ENCODE measurements at places on chromosomes 13 and 19.

DNA sequence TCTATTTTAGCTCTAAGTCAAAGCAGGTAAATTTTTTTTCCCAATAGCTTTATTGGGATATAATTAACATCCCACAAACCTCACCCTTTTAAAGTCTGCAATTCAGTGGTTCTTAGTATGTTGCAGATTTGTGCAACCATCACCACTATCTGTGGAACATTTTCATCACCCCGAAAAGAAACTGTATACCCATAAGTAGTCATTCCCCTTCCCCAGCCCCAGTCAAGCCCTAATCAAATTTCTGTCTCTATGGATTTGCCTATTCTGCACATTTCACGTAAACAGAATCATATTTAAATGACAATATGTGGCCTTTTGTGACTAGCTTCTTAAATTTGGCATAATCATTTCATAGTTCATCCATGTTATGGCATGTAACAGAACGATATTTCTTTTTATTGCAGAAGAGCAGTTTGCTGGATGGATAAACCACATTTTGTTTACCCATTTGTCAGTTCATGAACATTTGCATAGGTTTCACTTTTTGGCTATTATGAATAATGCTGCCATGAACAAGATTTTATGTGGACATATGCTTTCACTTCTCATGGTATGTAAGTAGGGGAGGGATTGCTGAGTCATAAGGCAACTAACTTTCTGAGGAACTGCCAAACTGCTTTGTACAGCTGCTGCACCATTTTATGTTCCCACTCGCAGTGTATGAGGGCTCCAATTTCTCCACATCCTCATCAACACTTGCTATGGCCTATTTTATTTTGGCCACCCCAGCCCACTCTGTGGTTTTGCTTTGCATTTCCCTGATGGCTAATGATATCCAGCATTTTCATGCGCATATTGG is 10.9 kb downstream of the SLC46A3 start:
- peak; percentile 58 for DNase-seq

DNA sequence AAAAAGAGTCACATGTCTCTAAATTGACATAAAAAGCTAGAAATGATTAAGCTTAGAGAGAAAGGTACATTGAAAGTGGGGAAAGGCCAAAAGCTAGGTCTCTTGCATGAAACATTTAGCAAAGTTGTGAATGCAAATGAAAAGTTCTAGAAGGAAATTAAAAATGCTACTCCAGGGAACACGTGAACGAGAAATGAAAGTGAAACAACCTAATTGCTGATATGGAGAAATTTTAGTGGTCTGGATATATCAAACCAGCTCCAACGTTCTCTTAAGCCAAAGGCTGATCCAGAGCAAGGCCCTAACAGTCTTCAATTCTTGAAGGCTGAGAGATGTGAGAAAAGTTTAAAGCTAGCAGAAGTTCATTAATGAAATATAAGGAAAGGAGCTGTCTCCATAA is 419.8 kb downstream of the SLITRK6 start:
- DNase-seq, result no peak

- no peak for DNase-seq
Measured at GRCh38 chr19:31348481-31349159, 616 bp downstream of the TSHZ3 start.

- no peak for DNase-seq
Measured at GRCh38 chr19:54795758-54796157, 7.7 kb upstream of the KIR2DL4 start.

DNA sequence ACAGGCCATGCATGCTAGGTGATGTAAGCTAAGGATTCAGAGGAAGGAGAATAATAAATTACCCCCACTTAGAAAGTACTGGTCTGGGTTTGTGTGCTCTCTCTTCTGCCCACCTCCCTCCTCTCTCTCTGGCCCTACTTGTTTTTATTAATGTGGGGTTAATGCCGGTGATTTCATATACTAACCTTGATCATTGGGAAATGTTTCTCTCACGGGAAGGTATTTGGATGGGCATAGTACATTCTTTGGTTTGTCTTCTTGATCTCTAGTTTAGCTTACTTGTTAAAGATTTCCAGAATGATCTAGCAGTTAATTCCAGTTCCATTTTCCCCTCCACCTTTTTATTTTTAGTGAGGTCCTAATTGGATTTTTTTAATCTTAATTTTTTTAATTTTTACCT is 24.6 kb downstream of the ARHGAP35 start:
- DNase-seq, result no peak

- no peak for DNase-seq
Measured at GRCh38 chr19:11269408-11269807, 7.1 kb upstream of the DOCK6 start.

- no peak for DNase-seq
Measured at GRCh38 chr19:44823373-44823698, 14.4 kb downstream of the BCAM start.

DNA sequence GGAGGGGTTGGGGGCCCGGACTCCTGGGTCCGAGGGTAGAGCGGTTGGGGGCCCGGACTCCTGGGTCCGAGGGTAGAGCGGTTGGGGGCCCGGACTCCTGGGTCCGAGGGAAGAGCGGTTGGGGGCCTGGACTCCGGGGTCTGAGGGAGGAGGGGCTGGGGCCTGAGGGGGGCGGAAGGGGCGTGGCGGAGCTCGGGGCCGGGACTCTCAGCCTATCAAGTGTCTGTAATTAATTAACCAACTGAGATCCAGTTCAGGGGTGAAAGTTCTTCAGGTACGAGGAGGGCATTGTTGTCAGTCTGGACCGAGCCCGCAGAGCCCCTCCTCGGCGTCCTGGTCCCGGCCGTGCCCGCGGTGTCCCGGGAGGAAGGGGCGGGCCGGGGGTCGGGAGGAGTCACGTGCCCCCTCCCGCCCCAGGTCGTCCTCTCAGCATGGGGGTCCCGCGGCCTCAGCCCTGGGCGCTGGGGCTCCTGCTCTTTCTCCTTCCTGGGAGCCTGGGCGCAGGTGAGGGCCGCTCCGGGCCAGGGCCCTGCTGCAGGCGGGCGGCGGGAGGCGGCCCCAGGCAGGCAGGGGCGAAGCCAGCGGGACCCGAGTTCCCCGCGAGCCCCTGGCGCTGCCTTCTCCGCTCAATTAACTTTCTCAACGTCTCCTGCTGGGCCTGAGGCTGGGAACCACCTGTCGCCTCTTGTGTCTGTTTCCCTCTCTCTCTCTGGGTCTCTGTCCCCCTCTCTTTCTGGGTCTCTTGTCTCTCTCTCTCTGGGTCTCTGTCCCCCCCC is 697 bp downstream of the FCGRT start:
- peak; percentile 73 for DNase-seq

DNA sequence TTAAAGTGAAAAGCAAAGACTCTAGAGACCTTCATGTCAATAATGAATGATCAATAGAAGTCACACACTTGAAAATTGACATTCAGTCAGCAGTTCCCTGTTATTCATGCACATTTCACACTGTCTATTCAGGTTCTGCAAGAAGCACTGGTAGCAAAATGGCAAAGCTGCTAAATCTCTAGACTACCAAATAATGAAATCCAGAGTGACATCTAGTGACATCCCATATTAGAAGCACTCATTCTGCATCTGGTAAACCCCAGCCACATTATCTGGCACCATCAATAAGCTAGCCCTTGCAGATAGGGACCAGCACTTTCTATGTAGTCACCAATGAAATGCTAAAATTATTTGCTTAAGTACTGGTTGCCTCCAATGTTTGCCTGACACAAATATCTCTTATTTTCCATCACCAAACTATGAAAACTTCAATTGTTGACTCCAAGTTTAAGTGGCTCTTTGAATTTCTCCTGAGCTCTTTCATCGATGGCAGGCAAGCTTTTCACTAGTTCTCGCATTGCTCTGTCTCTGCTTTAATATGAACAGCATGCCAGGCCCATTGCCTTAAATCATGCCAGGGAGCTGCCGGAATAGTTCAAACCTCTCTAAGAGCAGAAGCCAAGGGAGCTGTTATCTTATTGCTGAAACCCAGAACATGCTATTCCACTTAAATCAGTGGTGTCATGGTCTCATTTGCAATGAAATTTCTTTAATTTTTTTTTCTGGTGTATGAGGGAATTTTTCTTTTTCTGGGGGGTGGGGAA is 409.9 kb downstream of the MZT1 start:
- peak; percentile 9 for DNase-seq

GRCh38 chr13:79628463-79628862 is 147.5 kb downstream of the NDFIP2 start:
- no peak for DNase-seq

GRCh38 chr13:113643593-113643992 is 14.4 kb downstream of the ATP4B start:
- DNase-seq, result no peak

- DNase-seq, result no peak
Measured at GRCh38 chr13:31433746-31434145, 234.0 kb downstream of the B3GLCT start.

DNA sequence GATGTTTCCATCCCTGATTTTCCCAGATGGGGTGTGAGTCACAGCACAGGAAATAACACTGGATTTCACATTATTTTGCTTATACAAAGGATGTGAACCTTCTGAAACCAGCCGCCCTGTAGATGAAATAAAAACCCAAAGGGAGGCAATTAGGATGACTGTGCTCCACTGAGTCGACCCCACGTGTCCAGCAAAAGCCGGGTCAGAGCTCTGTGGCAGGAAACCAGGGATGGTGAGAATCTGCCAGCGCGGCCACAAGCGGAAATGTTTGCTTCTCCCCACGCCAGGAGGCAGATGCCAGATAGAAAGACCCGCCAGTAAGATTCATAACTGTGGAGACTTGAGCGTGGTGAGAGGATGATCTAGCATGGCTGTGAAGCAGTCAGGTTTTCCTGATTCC is 764.4 kb downstream of the LIG4 start:
- DNase-seq, result no peak

DNA sequence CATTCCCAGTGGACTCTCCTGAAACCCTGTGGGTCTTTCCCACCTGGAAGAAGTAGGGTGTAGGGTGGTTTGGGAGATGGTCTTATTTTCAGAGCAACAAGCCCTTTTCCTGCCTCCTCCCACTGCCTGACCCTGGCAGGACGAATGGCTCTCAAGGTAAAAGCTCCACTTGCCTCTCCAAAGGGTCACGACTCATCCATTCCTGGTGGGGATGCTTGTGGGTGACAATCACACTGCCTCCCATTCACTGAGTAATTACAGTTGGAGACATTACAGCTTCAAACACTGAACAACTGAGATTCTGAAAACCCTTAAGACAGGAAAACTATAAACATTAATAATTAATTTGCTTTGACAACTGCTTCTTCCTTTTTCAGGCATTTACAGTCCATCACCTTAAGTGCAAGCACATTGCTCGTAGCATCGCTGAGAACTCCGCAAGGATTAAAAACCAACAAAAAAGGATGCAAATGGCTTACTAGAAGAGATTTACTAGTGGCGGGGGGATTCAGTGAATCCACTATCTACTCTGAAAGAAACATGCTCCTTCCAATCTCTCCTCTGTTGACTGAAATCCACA is 199.6 kb upstream of the IRS2 start:
- DNase-seq, result no peak

- DNase-seq, result peak; percentile 78
Measured at GRCh38 chr19:55353803-55354697, 469 bp downstream of the COX6B2 start.

- no peak for DNase-seq
Measured at GRCh38 chr13:26280295-26280694, 26.4 kb downstream of the CDK8 start.

DNA sequence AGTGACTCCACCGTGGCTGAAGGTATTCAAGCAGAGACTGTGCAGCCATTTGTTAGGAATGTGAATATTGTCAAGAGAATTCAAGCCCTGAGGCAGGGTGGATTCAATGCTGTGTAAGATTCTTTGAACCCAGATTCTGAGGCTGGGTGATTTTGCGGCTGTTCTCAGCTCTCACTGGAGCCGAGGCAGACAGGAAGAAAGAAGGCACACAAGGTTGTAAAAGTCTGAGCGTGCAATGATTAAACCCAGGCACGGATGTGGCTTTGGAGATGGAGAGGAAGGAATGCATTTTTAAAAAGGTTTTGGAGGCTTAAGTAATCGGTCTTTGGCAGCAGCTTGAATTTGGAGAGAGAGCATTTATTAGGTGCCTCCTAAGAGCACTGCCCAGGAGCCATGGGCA is 187.9 kb downstream of the KATNAL1 start:
- DNase-seq, result no peak

- no peak for DNase-seq
Measured at GRCh38 chr13:50334944-50335343, 319.7 kb downstream of the KCNRG start.

DNA sequence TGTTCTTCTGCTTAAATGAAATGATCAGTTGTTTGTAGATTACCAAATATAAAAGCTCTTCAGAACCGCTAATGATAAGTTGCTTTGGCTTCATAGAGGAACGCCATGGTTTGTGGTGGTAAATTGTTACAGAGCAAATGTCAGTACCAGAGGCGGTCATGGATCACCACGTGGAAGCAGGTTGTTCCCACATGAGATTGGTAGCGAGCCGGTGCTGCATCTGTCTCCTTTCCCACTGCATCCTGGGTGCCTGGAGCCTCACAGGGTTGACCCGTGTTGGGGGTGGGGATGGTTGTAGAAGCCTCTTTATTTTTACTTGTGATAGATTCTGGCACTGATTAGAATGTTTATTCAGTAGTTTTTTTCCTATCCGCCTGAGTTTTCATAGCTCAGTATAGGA is 14.7 kb downstream of the GARRE1 start:
- DNase-seq, result no peak

- DNase-seq, result no peak
Measured at GRCh38 chr19:364496-365287, 20.1 kb upstream of the MIER2 start.

DNA sequence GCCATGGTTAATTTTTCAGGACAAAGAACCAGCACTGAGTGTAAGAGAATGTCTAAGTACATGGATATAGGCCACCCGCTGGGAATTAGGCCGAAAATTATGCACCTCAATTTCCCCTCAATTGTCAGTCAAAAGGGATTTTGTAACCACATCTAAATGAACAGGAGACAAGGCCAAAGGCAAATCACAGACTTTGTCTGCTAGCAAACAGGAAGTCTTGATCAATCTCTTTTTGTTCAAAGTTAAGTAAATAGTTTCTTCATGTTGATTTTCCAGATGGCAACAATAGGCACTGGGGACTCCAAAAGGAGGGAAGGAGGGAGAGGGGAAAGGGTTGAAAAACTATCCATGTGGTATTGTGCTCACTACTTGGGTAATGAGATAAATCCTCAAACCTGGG is 276.0 kb downstream of the COG6 start:
- no peak for DNase-seq

GRCh38 chr19:28396287-28396831 is 816.6 kb downstream of the UQCRFS1 start:
- DNase-seq, result no peak

- peak; percentile 82 for DNase-seq
Measured at GRCh38 chr13:50320271-50320862, 305.1 kb downstream of the KCNRG start.

DNA sequence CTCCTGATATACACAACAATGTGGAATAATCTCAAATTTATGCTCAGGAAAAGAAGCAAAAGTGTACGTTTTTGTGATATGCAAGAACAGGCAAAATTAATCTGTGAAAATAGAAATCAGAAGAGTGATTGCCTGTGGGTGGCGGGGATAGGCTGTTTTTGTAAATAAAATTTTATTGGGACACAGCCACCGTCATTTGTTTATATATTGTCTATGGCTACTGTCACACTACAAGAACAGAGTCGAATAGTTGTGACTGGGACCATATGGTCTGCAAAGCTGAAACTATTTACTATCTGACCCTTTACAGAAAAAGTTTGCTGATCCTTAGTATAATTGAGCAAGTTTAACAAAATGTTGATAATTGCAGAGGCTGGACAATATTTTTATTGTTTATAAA is 269.5 kb upstream of the HTR2A start:
- DNase-seq, result no peak

GRCh38 chr19:49344505-49345423 is 9.6 kb downstream of the CD37 start:
- no peak for DNase-seq
